ENCODE measurements at places on chromosomes 1 and 21.
A peak's percentile ranks its signal among the peaks of the same experiment; 100 is the strongest.

GRCh38 chr1:244964112-244964971, 100.0 kb upstream of the HNRNPU start:
- DNase-seq = peak; percentile 33

DNA sequence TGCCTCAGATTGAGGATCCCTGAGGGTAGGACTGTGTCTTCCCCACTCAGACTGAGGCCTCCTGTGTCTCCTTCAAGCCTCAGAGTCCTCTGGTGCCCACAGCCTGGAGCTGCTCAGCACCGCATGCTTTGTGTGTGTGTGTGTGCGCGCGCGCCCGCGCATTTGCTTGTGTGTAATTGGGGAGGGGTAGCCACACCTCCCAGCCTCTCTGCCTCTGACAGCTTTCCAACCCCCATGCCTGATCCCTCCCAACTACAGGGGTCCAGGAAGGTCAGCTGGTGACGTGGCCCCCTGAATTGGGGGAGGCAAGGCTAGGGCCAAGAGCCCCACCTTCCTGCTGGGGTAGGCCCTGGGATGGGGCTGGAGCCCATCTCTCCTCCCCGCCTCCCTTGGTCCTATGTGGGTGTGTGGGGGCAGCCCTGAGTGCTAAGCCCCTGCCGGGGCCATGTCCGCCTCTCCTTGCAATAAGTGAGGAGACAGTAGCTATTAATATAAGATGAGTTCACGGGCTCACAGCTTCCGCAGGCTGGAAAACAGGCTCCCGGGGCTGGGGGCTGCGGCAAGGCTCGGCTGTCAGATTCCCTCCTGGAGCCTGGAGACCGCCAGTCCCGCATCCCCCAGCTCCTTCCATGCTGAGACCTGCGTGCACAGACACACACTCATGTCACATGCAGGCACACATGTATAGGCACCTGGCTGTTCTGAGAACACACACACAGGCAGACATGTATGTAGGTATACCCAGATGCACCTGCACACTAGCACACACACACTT, 7.0 kb downstream of the GPR3 start:
- peak; percentile 18 for DNase-seq

GRCh38 chr1:12142141-12142823, 24.5 kb upstream of the TNFRSF1B start:
- DNase-seq = no peak

DNA sequence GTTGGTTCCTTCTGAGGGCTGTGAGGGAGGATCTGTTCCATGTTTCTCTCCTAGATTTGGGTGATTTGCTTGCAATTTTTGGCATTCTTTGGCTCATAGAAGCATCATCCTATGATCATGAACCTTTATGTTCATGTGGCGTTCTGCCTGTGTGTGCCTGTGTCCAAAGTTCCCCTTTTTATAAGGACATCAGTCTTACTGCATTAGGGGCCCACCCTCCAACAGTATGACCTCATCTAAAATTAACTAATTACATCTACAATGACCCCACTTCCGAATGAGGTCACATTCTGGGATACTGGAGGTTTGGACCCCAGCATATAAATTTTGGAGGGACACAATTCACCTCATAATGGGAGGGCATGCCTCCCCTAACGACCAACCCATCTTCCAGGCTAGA, 12.8 kb upstream of the CAMK1G start:
- peak; percentile 26 for DNase-seq

- DNase-seq = no peak
Observed at GRCh38 chr1:97621955-97622354, 298.9 kb downstream of the DPYD start.

DNA sequence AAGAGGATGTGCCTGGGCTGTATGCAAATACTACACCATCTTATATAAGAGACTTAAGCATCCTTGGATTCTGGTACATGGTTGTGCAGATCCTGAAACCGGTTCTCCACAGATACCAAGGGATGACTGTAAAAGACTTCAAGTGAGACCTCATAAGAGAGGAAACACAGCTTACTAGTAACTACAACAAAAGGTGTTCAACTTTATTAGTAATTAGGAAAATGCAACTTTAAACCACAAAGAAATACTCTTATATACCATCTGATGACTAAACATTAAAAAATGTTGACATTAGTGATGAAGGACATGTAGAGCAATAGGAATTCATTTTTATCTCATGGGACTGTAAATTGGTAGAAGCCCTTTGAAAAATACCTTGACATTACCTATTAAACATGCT, 102.7 kb downstream of the RASAL2 start:
- DNase-seq = no peak

DNA sequence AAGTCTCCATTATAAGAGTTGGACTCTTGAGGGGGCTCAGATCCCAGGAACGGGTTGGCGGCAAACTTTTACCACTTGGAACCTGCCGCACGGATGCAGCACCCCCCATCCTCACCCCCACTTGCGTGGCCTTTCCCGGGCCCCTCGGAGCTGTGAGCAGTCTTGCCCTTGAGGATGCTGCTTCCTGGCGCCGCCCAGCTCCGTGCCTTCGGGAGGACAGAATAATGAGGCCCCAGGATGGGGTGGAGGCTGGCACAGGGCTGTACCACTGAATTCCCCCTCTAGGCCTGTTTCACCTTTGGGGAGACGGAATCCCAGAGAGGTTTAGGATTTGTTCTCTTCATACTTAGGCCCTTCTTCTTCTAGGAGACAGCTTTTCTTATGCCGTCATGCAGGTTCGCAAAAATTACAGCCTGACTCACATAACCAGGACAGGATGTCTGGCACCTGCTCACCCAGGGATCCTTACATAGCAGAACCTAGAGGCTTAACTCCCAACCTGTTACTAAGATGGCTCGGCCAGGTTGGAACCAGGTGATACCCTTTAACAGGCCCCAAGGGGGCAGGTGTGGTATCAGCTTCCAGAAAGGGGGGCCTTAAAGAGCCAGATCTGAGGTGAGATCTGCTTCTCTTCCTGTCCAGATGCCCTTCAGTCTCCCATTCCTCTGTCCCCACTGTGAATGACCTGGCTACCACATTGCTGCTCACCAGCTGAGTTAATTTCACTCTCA, 1.5 kb downstream of the TRNP1 start:
- DNase-seq = no peak
